ENCODE measurements at places on chromosomes 2 and 18.

- no peak for DNase-seq
Observed at GRCh38 chr18:75003764-75004690, 204.9 kb downstream of the PTGR3 start.

DNA sequence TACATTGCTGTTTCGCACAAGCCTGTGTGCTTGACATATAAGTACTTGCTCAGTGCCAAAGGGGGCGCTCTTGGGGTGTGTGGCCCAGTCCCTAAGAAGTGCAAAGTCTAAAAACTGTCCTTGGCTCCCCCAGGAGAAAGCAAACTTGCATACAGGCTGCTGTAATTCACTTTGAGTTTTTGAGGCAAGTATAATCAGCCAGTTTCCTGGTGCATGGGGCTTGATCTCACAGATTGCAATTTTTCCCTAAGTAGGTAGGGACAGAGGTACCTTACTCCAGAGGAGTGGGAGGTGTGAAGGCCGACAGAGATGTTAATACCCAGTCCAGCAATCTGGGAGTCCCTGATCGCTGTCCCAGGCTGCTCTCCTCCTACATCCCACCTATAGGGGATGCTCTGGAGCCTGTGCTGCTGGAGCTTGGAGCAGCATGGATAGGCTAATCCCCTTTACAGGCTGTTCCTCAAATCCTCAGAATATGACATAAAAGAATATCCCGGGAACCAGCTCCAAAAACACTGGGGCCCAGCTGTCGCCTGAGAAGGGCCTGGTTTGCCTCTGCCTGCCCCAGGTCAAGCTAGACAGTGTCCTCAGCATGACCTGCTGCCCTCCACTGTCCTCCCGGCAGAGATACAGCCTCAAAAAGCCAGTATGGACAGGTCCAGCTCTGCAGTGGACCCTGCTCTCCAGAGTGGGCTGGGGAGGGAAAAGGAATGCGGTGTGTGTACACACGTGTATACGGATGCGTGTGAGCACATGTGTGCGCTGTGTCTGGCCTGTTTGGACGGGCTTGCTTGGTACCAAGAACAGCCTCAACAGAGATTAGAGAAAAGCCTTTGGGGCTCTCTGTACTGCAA is 136.5 kb upstream of the HAAO start:
- no peak for DNase-seq

GRCh38 chr2:175832866-175833265 is 169.2 kb downstream of the LNPK start:
- DNase-seq = no peak

DNA sequence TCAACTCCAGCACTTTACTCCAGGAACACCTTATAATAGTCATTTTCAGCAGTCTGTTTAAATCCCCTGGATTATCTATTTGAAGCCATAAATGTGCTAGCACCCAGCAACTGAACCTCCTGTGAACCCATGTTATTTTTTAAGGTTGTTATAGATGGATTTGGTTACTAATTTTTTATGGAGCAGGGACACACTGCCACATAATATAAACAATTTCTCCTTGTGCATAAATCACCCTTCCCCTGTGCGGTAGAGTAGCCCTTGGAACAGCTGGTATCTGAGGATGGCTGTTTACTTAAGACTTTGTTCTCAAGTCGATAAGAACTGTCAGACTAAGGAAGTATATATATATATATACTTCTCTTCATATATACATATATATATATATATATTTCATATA is 367.4 kb downstream of the EPHA4 start:
- no peak for DNase-seq

DNA sequence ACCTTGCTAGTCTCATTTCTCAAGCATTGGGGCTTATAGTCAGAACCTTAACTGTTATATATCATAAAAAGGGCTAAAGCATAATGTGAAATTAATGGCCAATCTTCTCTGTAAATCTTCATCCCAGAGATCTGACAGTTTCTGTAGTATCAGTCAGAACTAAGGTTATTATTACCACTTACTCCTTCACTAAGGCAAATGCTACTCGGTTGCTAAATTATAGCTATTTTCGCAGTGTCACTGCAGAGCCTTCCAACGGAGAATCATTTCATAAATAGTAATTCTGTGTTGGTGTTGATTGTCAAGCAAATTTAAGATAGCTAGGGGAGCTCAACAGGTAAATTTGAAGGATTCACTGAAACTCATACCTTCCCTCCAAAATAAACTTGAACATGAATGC is 258.0 kb downstream of the METTL4 start:
- DNase-seq = no peak

- DNase-seq = no peak
Observed at GRCh38 chr2:206105541-206105940, 19.6 kb upstream of the INO80D start.

- DNase-seq = peak; percentile 45
Observed at GRCh38 chr2:160652236-160652635, 158.6 kb upstream of the RBMS1 start.

DNA sequence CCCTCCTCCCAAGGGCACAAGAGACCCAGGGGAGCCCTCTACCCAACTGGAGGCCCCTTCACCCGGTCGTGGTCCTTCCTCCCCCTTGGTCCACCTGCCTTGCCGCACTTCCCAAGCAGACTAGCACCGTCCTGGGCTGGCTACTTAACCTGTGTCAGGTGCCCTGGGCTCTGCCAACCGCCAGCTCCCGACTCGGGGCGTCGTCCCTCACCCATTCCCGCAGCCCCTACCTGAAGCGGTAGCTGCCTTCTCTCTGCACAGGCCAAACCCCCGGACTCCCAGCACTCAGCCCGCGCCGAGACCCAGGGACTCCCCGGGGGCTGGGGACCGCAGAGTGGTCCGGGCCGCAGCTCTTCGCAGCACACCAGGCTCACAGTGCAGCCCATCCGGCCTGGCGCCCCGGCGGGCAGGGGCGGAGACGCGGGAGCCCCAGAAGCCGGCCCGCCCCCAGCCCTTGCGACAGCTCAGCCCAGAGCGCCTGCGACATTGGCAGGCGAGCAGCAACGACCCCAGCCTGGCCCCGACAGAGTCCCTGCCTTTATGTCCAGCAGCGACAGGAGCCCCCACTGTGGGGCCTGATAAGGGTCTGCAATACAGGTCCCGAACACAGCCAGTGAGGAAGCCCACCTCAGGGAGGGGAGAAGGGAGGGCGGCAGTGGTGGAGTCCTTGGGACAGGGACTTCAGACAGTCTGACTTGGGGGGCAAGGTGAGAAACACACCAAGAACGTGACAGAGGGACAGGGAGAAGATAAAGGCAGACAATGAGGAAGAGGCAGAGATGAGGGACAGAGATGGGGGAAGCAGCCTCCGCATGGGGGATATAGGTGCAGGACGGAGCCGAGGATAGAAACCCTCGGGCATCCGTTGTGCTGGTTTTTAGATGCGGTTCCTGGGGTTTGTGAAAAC is 31.0 kb upstream of the TNS1 start:
- DNase-seq = no peak

- no peak for DNase-seq
Observed at GRCh38 chr2:168312036-168312822, 64.8 kb upstream of the STK39 start.

GRCh38 chr18:78540636-78541529 is 438.7 kb upstream of the SALL3 start:
- DNase-seq = no peak

GRCh38 chr2:18445433-18446320 is 114.8 kb downstream of the RDH14 start:
- DNase-seq = no peak

- DNase-seq = no peak
Observed at GRCh38 chr2:45813003-45813941, 161.8 kb downstream of the PRKCE start.

- DNase-seq = peak; percentile 16
Observed at GRCh38 chr2:55010149-55010591, 40.1 kb downstream of the RTN4 start.

- no peak for DNase-seq
Observed at GRCh38 chr18:79515331-79515730, 119.6 kb downstream of the NFATC1 start.

DNA sequence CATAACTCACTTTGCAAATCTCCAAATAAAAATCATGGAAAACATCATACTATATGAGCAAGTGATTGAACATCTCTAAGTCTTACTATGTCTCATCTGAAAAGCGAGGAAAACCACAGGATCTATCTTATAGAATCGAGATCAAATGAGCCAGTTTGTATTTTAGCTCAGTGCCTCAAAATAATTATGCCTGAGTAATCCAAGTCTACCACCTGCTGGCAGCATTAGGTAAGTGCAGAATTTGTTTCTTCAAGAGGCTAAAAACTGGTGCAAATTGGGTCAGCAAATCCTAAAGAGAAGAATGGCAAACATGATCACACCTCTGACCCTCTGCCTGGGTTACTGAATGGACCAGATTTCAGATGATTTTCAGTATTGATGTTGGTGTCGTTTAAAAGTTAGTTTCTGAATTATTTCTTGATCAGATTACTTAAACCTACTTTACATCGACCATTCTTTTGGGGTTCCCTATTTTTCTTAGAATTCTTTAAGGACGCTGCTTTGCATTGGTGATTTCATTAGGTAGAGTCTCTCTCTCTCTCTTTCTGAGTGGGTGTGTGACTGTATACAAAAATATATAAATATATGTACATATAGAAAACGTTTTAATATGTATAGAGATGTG is 12.7 kb upstream of the FHOD3 start:
- DNase-seq = no peak

- no peak for DNase-seq
Observed at GRCh38 chr2:224293976-224294375, 107.9 kb downstream of the FAM124B start.

DNA sequence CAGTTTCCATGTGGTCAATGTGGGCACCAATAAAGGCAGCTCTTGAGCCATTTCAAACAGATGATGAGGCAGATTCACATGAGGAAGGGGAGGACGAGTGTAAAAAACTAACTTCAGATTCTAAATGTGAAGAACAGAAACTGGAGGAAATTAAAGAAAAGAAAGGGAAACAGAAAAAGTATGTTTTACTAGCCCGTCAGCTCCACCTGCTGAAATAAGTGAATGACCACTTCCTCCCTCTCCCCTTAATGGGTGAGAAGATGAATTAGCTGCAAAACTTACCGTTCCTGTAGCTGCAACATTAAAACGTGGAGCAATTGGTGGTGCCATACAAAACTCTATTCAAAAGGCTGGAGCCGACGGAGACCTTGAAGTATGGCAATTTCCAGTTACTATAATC is 203.5 kb downstream of the UXS1 start:
- no peak for DNase-seq

DNA sequence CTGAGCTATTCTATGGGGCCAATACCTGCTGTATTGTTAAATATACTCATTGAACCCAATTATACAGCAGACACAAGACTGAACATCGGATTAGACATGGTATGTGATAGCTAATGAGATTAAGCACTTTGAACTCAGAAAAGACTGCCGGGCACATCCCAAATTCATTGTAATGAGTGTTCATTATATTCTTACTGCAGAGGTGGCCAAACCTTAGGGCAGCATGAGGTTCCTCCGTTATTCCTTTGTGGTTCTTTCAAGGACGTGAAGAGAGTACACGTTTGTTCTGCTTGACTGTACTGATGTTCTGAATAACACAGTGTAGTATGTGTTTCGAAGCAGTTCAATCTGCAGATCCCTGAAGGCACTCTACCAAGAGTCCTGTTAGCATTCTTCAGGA is 78.4 kb downstream of the KIF5C start:
- DNase-seq = no peak

DNA sequence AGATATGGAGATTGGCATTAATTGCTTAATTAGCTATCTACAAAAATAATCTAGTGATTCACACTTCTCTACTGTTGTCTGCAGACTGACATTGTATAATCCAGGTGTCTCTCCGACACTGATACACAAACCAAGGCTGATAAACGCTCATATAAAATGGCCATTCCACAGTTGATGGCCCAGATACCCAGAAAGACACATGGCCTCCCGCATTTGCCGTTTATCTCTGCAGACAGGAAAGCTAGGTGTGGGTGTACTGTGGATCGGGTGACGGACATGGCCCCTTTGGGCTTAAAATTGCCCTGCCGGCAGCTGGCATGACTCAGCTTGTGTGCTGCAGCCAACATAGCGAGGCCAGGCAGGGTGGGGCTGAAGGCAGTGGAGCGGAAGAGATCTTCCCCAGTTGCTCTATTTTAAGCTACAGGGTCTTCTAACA is 18.5 kb downstream of the PMAIP1 start:
- DNase-seq = no peak

- DNase-seq = no peak
Observed at GRCh38 chr18:2396162-2396505, 175.2 kb downstream of the METTL4 start.

DNA sequence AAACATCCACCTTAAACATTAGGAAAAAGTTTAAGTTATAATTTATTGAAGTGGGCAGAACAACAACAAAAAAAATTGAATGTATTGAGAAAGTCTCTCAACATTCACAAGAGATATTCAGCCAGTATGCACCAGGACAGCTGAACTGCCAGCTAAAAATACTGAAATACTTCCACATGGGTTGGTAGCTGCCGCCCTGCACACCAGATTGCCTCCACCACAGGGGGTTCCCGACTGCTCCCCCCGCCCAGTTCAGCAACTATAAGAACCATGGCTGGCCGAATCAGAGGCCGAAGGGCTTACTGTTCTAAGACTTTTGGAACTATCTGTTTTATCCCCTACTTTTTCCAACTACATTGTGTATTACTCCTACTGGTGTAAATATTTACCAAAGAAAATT is 150.0 kb upstream of the LRP1B start:
- DNase-seq = no peak

GRCh38 chr2:2464094-2464493 is 133.0 kb upstream of the MYT1L start:
- DNase-seq = no peak

DNA sequence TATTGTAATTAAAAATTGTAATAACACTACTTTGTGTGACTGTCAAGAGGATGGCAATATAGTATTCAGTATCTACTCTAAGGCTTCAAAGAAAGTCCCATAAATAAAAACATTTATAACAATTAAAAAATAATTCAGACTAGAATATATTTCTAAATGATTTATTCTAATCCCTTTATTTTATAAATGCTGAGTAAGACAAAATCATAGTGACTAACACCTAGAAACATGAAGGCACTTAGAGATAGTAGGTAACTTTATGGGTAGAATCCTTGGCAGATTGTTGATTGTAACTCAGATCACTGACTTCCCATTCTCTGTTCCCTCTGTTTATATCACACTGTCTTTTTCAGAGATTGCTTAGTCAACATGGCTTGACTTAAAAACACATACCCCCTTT is 78.6 kb upstream of the EPB41L5 start:
- DNase-seq = no peak

DNA sequence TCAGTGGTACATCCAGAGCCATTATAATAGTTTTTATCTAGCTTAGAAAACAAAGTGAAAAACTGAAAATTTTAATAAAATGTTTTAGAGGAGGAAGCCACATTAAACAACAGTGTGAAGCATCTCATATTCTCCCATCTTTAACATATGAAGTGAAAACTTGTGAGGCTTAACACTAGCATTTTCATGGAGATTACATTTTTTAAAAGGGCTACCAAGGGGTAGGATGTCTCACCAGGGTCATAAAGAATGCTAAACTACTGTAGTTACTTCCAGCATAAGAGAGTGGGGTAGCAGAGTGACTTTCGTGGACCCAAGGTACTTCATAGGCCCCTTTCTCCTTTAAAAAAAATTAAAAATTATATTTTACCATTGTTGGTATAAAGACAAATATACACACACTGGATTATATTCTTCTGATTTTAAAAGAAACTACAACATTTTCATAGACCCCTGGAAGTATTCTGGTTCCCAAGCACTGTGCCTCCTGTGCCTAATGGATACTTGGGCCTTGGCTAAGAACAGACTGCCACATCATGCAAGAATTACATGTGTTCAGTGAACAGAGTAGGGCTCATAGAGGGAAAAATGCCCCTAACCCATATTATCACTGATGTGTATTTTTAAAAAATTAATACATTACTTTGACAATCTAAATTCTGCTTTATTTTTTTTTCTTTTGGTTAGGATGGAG is 148.4 kb downstream of the SLC39A10 start:
- DNase-seq = no peak
